ENCODE measurements at places on chromosomes 11 and 22.

DNA sequence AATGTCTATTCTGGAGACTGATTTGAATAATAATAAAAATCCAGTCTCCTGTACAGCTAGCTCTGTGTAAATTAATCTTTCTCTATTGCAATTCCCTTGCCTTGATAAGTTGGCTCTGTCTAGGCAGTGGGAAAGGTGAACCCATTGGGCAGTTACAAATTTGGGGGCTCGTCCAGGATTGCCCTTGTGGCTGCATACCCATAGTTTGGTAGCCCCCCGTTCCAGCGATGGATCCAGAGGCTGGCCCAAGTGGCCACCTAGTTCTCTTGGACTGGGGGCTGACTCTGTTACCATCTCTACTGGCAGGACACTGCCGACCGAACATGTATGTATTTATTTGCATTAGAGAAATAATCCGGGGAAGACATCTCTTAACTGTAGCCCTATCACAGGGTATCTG is 326.2 kb upstream of the PDGFD start:
- no peak for DNase-seq

GRCh38 chr11:65366340-65366773 is 11.8 kb downstream of the TIGD3 start:
- peak; percentile 47 for DNase-seq

DNA sequence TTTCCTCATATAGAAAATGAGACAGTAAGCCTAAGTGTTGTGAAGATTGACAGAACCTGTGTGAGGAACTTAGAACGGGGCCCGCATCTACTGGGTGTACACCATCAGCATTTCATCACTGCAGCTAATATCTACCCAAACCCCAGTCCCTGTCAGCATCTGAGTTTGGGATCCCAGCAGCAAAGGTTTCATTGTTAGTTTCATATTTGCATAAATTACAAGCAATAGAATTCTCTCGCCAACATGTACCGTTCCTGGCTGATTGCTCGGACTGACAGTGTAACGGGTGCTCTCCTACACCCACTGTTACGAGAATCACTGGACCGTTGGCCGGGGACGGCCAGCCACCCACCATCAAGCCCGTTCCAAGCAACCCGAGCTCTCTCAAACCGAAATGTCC is 10.4 kb upstream of the TMPRSS6 start:
- DNase-seq, result no peak

- no peak for DNase-seq
Measured at GRCh38 chr11:126497581-126498122, 142.2 kb downstream of the ST3GAL4 start.

GRCh38 chr11:66784575-66784974 is 55.6 kb upstream of the SPTBN2 start:
- DNase-seq, result no peak

DNA sequence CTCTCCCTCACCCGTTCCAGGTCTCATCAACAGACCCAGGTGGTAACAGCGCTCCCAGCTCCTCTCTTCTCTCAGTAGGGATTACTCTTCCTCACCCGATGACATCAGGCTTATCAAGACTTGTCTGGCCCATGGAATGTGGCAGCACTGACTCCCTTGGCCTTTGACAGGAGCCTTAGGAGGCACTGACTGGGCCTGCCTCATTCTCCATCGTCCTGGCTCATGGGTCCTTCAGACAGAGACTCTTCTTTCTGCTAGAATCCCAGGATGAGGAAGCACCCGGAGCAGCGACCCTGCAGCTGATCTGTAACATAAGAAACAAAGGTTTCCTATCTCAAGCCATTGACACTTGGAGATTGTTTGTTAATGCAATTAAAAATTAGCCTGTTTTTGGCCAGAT is 1063.6 kb downstream of the TBC1D22A start:
- no peak for DNase-seq

GRCh38 chr22:20044495-20045151 is 23.7 kb downstream of the TANGO2 start:
- DNase-seq, result no peak

DNA sequence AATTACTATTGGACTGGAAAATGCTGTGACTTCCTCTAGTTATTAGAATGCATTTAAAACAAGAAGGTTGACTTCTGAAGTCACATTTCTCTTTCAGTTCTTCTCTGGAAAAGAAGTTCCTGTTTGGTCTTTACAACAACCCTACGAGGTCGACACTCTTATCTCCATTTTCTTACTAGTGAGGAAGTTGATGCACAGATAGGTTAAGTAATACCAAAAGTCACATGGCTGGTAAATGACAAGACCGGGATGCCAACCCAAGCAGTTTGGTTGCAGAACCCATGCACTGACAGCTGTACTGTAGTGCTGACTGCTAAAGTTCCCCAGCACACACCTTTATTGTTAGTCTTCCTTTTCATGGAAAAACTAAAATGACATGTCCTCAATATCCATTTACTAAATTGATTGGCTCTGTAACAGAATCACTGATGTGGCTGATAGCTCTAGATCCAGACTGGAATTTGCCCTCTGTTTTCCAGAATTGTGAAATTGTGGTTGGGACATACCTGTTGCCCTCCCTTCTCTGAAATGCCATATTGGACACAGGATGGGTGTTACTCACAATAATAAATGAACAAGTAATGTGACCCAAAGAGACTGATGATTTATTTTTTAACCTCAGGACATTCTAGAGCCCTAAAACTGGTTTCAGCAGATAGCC is 9.4 kb upstream of the TECTA start:
- no peak for DNase-seq

GRCh38 chr11:93025558-93026255 is 56.3 kb downstream of the MTNR1B start:
- DNase-seq, result no peak

DNA sequence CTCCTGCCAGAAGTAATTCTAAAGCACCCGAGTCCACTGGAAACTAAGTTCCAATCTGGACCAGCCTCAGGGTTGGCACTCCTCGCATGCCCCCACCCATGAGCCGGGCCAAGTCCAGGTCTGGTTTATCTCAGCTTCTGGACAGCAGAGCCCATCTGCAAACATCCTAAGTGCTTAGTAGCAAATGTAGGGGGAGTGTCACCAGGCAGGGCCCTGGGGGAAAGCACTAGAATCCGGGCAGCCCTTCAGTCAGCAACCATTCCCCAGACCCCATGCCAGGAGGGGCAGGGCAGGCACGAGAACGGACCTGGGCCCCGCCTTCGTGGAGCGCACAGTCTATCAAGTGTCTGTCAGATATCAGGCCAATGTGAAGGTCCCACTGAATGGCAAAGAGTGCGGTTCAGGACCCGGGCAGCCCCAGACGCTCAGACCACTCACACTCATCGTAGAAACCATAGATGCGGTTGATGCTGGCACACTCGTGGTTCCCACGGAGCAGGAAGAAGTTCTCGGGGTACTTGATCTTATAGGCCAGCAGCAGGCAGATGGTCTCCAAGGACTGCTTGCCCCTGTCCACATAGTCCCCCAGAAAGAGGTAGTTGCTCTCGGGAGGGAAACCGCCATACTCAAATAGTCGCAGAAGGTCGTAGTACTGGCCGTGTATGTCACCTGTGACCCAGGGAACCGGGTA is 1.3 kb downstream of the PPP1CA start:
- DNase-seq, result no peak

DNA sequence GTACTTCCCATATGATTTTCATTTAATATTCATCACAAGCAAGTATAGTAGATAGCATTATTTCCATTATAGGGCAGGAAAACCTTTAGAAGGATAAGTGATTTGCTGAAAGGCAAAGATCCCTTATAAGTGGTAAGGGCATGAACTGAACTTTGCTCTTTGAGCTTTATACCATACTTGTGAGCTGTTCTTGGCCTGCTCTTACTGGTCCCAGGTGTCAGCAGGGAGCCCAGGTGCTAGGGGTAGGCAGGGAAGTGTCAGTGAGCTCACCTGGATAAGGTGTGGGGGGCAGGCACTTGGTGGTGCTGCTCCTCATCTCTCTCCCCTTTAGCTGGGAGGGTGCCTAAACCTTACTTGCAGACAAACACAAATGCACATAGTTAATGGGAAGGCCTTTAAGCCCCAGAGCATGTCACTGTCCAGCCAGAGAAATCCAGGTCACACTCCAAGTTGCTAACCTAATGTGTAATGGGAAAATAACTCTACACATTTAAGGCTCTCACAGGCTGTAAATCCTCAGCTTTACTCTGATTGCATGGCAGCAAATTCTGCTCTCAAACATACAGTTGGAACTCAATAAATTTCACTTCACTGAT is 114.4 kb downstream of the PLEKHA7 start:
- no peak for DNase-seq

- DNase-seq, result peak; percentile 38
Measured at GRCh38 chr22:22171357-22172218, 73.0 kb upstream of the VPREB1 start.

DNA sequence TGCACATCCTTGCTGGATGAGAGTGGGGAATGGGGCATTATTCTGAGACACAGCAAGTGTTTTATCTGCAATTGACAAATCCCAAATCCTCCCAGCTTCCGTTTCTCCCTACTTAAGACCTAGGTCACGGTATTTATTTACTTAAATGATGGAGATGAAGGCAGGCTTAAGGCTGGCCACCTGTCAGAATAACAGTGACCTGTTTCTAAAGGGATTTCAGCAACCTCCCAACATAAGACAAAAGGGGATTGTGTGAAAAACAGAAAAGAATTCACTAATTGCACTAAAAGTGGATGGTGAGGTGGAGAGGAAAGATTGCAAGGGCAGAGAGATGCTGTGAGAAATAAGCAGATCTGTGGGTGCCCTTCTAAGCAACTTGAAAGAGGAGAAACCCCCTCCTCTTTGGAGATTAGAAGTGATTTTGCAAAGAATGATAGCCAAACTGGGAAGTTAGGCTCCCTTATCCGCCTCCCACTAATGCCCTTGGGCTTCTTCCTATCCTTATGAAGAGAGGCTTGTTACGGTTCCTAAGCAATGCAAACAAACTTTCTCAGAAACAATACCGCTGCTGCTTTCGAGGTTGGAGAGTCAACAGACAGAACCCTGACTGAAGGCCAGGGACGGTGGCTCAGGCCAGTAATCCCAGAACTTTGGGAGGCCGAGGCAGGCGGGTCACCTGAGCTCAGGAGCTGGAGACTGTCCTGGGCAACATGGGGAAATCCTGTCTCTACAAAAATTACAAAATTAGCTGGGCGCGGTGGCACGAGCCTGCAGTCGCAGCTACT is 84.3 kb downstream of the ARL14EP start:
- DNase-seq, result peak; percentile 77

DNA sequence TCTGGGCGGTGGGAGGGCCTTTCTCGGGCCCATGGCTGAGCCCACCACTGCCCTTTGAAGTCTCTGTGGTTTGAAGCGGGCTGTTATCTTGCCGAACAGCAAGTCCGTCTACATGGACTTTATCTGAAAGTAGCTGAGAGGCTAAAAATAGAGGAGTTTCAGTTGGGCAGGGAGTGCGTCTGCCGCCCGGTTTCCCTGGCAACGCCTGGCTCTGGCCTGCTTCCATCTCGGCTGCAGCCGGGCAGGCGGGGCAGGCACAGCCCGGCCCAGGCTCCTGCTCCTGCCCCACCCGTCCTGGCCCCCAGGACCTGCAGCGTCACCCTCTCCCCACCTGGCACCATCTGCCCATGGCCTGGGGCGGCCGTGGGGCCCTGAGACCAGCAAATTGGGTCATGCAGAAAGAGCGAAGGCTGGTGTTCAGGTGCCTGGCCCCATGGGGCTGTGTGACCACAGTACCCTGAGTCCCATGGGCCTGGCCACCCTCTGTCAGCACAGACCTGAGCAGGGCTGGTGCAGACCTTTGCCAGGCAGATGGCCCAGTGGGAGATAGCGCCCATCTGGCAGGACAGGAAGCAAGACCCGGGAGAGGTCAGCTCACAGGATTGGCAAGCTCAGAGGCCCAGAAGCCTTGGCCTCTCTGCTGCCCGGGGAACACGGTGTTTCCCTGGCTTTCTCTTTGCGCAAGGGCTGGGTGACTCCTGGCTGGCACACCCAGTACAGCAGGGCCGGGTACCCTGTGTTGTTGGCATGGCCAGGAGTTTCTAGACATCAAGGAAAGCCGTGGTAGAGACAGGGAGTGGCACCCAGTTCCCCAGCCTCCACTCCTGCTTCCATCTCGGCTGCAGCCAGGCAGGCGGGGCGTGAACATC is 79.1 kb upstream of the KCNQ1OT1 start:
- DNase-seq, result peak; percentile 14

- DNase-seq, result no peak
Measured at GRCh38 chr22:25062386-25063085, 110.0 kb downstream of the KIAA1671 start.

- DNase-seq, result peak; percentile 8
Measured at GRCh38 chr11:101880222-101880621, 34.6 kb upstream of the CEP126 start.

DNA sequence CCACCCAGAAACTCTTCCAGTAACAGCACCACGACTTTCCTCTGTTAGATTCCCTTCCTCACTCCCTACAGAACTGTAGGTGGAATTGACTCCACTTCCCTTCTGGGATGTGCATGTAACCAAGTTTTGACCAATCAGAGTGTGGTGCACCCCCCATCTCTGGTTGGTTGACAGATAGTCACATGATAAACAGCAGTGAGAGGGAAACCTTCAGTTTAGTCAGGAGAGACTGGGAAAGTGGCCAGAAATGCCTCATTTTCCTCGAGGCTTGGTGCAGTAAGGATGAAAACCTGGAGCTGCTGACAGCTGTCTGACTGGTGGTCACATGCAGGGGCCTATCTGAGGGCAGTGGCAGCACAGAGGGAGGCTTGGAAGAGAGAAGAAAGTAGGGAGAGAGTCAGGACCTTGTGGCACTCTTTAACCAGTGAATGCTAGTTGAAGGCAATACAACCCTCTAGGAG is 67.3 kb upstream of the GRK3 start:
- no peak for DNase-seq

- DNase-seq, result peak; percentile 80
Measured at GRCh38 chr22:44444341-44445306, 53.4 kb downstream of the RTL6 start.

- no peak for DNase-seq
Measured at GRCh38 chr22:20563941-20564371, 56.5 kb downstream of the MED15 start.

DNA sequence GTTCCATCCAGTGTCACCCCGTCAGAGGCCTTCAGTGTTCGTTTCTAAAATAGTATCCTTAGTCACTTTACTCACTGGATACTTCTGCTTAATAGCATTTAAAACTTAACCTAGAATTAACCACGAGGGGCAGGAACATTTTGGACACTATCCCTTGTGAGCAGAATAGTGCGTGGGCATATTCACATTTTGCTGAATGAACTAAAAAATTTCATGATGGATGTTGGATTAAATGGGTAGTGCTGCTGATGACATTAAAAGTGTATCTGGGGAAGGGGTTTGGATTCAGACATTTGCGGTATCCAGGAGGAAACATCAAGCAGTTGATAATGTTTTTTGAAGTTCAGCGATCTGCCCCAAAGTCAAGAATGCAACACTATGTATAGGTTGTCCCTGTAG is 750 bp upstream of the NAT10 start:
- no peak for DNase-seq

- DNase-seq, result no peak
Measured at GRCh38 chr22:25016311-25016710, 63.8 kb downstream of the KIAA1671 start.

GRCh38 chr22:38900677-38901076 is 28.7 kb upstream of the CBX6 start:
- no peak for DNase-seq

GRCh38 chr22:19929586-19930550 is 11.7 kb upstream of the COMT start:
- no peak for DNase-seq

- DNase-seq, result no peak
Measured at GRCh38 chr11:117146521-117146920, 2.4 kb downstream of the PAFAH1B2 start.

GRCh38 chr11:74195828-74196227 is 24.7 kb downstream of the PPME1 start:
- DNase-seq, result no peak
